Fibroblast of skin of left biceps (primary cell): ENCODE measurements at places on chromosomes 6 and 20.

DNA sequence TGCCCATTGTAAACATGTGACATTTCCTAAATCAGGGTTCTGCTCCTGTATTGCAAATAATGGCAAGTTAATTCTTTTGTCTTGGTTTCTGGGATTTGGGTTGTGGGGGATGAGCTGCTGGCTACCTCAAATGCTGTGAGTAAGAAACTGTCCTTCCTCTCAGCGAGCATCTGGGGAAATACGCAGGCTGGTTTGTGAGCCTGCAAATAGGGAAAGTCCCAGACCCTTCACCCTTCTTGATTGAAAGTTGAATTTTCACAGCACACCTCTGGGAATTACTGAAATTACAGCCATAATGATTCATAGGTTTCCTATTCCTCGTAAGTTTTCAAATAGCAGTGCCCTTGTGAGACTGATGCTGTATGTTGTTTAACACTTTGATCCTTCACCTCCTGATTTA lies 138.1 kb downstream of the TBXT start:
- DNase-seq = no peak

DNA sequence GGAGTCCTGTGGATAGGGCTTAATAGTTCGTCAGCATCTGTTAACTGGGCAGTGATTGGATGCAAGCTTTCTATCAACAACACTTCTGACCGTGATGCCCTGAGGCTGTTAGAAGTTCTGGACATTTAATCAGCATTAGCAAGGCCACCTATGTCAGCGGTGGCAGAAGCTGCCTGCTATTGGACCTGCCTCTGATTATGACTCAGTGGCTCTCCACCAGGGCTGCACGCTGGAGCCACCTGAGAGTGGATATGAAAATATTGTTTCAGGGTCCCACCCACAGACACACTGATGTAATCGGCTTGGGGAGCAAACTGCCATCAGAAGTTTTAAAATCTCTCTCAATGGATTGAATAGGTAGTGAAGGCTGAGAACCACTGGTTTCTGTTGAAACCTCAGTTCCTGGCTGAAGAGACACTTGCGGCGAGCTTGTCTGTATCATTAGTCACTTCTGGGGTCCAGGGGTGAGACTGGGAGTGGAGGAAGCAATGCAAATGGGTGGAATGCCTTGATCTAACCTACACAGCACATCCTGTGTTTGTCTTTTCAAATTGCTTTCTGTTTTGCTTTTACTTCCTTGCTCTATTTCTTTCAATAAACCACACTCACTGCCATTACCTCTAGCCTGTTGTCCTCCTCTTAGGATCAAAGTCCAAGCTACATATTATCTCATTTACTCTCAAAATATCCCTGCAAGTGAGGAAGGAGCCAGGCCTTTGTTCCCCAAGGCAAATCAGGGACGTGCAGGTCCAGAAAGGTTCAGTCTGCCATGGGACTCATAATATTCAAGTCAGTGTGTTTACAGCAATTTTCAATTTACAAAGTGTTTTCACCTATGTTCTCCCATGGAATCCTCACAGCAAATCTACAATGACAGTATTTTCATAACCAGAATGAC lies 4.2 kb downstream of the CLIC5 start:
- no peak for DNase-seq

GRCh38 chr6:12584631-12585405 lies 131.7 kb upstream of the PHACTR1 start:
- no peak for DNase-seq

DNA sequence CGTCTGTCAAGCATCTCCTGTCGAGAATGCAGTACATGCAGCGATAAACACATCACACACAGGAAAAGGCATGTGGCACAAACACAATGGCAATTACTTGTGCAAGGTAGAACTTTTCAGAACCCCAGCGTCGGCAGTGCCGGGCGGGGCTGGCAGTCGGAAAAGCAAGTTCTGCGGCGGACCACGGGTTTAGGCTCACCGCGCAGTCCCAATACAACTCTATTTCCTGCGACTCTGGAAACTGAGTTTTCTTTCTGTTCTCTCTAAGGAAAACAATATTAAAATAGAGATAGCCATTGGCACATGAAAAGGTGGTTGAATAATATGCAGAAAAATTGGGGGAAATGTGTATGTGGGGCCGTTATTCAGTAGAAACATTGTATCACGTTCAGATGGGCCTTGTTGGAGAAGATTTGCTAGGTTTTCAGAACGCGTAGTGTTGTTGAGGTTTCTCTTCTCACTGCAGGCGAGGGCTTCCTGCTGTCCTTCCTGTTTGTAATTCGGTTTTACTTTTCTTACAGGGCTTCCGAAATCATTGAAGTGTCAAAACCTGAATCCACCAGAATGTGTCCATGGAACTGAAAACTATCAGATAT lies 369.5 kb downstream of the THBS2 start:
- DNase-seq = no peak

DNA sequence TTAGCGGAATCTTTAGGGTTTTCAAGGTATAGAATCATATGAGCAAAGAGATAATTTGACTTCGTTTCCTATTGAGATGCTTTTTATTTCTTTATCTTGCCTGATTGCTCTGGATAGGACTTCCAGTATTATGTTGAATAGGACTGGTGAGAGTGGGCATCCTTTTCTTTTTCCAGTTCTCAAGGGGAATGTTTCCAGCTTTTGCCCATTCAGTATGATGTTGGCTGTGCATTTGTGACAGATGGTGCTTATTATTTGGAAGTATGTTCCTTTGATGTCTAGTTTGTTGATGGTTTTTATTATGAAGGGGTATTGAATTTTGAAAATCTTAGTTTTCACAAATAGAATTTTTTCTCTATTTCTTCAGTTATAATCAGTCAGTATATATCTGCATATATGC lies 656.6 kb upstream of the MAP3K7 start:
- no peak for DNase-seq

DNA sequence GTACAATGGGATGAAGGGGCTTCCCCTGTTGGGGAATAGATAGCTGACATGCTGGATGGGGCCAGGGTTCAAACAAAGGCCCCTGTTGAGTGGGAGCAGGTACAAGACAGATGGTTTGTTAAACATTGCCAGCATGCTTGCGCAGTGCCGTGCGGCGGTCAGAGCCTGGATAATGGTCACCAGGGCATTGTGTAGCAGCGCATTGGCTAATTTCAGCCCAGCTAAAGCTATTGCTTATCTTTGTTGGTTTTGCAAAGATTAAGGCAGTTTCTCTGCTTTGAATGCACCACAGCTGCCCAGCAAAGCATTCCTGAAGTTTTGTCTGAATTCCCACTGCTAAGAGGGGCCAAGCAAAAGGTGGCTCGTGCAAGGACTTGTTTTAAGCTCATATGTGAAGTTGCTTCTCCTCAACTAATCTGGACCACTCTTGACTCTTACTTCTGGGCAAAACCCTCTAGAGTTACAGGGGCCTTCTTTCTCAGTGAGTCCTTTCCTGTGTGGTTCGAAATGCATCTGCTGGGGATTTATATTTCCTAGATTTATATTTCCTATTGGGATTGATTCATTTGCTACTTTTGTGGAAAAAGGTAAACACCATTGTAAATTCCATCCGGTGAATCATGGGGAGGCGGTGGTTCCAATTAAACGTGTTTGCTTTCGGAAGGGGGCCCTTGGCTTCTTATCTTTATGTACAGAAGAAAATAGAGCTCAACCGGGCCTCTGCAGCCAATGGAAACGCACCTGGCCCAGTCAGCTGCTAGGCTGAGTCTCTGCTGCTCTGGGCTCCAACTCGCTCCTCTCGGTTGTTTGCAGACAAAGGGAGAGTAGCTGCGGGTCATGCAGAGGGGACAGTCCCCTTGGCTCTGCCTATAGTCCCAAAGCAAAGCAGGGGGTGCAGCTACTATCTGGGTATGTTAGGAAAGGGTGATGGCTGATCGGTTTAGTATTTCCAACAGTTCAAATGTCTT lies 72.1 kb downstream of the FOXA2 start:
- DNase-seq = no peak

DNA sequence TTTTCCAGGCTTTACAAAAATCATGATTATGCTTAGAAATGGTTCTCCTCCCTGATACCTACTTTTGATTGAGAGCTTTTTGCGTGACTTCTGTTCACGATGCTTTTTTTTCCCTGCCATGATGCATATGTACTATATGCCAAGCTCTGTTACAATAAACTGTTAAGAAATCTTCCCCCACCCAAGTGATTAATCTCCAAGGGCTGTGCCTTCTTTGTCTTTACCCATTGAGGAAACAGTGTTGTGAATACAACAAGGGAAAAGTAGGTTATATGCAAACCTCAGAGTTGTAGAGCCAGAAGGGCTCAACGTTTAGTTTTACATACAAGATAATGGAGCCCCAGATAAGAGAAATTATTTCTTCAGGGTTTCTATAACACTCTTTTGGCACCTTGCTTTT lies 34.1 kb upstream of the MYLK2 start:
- no peak for DNase-seq

DNA sequence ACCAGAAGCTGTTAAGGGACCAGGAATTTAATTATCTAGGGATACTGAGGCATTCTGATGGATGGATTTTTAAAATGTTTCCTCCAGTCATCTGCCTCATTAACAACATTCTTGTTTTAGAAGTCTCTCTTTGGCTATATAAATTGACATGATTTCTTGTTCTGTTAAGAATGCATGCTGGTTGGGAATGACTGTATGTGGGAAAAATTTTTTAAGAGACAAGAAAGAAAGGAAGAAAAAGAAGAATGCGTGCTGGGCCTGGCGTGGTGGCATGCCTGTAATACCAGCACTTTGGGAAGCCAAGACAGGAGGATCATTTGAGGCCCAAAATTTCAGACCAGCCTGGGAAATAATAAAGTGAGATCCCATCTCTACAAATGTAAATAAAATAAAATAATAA lies 203.6 kb downstream of the GJA1 start:
- DNase-seq = no peak

- DNase-seq = no peak
Observed at GRCh38 chr20:43541214-43541613, 17.6 kb upstream of the SGK2 start.
